Amniotic stem cell (primary cell): ENCODE measurements at places on chromosomes 2 and 18.

DNA sequence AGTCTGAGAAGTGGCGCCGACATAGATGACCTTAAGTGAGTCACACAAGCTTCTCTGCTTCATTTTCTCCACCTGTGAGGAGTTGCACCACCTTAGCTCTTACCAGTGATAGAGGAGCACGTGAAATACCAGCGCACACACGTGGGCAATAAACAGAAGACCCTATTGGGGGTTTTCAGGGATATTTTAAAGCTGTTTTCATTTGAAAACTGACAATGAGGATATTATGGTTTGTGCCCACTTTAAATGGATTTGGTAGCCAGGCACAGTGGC is 47.3 kb upstream of the FZD7 start:
- DNase-seq, result no peak

GRCh38 chr2:85326406-85327159 is 1.2 kb downstream of the TGOLN2 start:
- no peak for DNase-seq

GRCh38 chr18:22858121-22858520 is 75.0 kb upstream of the RBBP8 start:
- no peak for DNase-seq

DNA sequence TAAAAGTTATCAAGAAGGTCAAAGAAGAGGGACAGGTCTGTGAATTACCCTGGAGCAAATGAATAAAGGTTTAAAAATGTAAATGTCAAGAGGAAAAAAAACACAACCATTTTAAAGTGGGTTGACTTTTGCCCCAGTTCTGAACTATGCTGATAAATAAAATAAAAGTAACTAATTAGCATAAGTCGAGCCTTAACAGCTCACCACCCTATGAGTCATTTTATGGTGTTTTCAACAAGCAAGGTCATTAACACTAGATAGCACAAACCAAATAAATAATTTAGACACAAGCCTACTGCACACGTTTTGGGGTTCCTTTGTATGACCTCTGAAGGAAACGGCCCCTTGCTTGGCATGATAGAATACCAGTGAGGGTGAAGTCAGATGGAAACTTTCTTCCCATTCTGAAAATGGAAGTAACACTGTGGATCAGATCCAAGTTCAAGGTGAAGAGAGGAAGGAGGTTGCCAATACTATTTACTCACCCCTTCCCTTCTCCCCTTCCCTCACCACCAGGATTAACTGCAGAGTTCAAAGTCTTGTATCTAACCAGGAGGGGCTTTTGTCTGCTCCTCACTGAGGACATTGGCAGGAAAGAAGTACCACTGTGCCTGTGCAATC is 380.0 kb upstream of the ACVR2A start:
- no peak for DNase-seq

DNA sequence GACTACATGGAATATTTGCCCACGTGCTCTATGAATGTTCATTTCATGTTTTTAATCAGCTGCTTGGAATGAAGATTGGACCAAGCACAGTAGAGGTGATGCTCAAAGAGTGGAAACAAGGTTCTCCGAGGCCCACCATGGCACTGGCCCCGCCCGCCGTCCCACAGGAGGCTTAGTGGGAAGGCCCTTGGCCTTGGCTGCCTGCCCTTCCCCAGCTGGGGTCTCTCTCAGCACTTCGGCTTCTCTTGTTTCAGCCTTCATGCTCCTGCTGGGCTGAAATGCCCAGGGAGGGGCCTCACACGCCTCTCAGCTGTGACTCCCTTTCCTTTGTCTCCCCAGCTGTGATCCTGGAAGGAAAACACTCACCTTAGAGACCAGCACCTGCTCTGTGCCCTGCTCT is 833.2 kb downstream of the GALR1 start:
- DNase-seq, result no peak

DNA sequence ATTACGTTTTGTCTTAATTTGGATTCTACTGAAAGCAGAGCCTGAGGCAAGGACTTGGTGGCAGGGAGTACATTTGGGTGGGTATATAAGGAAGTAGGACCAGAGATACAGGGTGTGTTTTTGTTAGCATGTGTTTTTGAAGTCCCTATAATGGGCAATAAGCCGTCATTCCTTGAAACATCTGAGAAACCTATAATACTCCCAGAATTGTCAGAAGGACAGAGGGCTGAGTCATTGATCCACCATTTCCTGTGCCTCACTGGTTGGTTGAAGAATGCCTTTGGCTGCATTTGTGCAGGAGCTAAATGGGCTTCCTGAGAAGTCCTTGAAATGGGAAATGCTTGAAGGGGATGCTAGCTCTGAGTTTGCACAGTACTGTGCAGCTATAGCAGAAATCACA is 281.8 kb upstream of the ZEB2 start:
- DNase-seq, result peak; percentile 23

GRCh38 chr18:477565-477964 is 22.9 kb downstream of the COLEC12 start:
- no peak for DNase-seq

DNA sequence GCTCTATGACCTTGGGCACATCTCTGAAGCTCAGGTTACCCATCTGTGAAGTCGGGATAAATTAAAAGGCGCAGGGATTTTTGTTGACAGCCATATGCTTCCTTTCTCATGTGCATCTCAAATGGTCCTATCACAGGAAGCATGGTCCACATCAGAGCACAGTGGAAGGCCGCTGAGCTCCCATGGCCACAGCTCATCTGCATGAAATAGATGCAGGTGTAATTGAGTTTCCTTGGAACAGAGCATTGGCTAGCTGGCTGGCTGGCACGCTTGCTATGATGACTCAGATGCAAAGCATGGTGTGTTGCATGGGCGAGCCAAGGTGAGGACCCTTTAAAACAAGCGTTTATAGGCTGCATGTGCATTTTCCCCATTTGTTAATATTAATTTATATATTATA is 79.3 kb downstream of the TXNL1 start:
- DNase-seq, result no peak

GRCh38 chr2:215967590-215968378 is 45.6 kb downstream of the MREG start:
- DNase-seq, result no peak

- no peak for DNase-seq
These were observed 11.3 kb upstream of the LDLRAD4 start for GRCh38 chr18:13207294-13207693.

DNA sequence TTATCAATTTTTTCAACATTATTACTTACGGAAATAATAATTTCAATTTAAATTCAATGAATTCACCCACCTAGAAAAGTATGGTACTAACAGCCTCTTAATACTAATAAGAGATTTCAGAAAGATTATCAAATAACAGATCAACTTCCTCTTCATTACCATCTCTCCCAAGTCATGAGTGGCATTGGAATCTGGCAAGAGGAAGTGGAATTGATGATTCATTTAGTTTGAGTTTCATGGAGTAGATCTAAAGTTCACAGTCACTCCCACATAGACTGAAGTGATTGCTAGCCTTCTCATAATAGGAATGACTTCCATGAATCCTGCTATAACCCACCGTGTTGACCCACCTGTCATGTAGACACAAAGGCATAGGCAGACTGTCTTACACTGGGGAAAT is 77.7 kb upstream of the WDR75 start:
- DNase-seq, result no peak

DNA sequence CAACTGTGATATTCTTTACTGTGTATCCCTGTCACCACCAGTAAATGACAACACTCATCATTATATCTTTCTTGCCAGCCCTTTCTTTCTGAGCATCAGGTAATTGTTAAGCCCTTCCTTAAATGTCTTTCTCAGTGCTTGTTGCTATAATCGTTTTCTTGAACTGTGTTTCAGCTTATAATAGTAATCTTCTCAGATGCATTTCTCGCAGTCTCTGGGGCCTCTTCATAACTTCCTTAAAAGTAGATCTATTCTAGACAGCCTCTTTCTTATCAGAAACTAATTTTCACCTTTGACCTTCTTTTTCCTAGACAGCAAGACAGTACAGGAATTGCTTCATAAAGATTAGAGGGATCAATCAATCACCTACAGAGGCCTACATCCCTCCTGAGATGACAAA is 648.1 kb downstream of the CPS1 start:
- no peak for DNase-seq

- no peak for DNase-seq
These were observed 44.2 kb downstream of the TGIF1 start for GRCh38 chr18:3494245-3494526.

- no peak for DNase-seq
These were observed 262.4 kb upstream of the CCDC68 start for GRCh38 chr18:55221622-55222021.

GRCh38 chr2:98479959-98480524 is 35.4 kb downstream of the INPP4A start:
- no peak for DNase-seq

GRCh38 chr18:77632758-77633157 is 383.1 kb downstream of the GALR1 start:
- DNase-seq, result no peak

DNA sequence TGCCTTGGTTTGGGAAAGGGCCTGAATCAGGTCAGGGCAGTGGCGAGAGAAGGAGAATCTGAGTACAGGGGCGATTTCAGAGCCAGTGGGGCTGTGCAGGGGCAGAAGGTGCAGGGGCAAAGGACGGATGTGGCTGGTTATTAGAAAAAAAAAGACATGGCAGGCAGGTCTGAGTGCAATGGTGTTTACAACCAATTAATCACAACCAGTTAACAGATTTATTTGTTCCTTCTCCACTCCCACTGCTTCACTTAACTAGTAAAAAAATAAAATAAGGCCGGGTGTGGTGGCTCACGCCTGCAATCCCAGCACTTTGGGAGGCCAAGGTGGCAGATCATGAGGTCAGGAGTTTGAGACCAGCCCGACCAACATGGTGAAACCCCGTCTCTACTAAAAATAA is 5.5 kb downstream of the TNFRSF11A start:
- DNase-seq, result no peak

GRCh38 chr18:34358923-34359322 is 134.2 kb upstream of the NOL4 start:
- no peak for DNase-seq

DNA sequence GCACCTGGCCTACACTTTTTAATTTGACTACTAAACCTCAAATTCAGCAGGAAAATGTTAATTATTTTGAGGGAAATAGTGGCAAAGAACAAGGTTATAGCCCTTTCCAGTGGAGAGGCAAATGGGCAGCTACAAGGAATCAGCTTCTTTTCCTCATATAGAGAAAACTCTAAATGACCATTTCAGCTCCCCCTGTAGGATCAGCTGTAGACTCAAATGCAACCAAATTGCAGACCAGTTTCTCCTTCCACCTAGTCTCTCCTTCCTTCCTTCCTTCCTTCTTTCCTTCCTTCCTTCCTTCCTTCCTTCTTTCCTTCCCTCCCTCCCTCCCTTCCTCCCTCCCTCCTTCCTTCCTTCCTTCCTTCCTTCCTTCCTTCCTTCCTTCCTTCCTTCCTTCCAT is 158.2 kb downstream of the ZEB2 start:
- DNase-seq, result no peak

DNA sequence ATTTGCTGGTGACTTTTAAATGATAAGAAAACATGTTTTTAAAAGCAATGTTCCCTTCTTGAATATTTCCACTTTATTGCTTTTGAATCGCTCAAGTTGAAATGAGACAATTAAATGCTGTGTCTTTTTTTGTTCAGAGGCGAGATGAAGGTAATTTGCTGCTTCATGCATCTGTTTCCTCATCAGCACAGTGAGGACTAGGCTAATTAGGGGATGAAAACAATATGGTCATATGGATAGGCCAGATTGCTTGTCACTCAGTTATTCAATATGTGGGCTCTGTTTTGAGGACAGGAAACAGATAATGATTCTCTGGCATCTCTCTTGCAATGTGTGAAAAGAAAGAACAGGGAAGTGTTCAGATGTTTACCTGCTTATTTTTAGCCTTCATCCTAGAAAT is 61.0 kb downstream of the ERBB4 start:
- DNase-seq, result no peak

DNA sequence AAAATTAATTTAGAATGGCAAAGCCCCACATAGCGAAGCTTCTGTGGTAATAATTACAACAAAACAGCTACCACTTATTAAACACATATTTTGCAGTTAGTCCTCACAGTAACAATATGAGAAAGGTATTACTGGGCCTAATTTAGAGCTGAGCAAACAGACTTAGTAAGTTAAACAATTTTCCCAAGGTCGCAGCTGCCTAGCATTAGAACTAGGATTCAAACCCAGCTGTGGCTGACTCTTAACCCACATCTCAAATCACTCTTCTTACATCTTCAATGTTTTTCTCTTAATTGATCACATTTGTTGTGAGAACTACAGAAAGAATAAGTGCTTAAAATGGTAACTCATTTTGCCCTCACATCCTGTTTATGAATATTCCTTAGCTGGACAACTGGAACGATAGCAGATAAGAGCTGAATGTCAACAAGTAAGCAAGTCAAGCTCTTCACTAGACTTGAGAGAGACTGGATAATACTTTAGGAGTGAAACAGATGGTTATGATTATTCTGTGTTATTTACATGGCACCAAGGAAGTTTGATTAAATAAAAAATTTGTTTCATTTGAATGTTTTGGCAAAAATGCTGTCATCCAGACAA is 59.4 kb upstream of the TMEM17 start:
- DNase-seq, result no peak

GRCh38 chr2:164675027-164675426 is 53.7 kb upstream of the GRB14 start:
- DNase-seq, result no peak

GRCh38 chr18:62950246-62950645 is 234.9 kb downstream of the PHLPP1 start:
- no peak for DNase-seq

- DNase-seq, result no peak
These were observed 6.9 kb upstream of the RALB start for GRCh38 chr2:120245520-120246332.

DNA sequence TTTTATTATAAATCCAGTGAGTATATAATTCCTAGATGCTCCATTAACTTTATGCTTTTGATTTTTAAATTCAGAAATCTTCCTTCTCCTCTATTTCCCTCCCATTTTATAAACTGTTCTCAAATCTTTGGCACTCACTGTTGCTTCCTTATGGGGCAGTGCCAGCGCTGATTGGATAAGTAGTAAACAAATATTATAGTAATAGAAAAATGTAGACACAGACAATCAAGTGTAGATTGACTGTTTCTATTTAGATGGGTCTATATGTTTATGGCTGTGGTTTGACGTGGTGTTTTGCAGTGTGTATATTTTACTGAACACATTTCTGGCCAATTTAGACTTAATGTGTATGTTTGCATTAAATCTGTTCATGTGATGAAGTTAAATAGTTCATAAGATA is 36.6 kb downstream of the LYPD6B start:
- DNase-seq, result no peak

- DNase-seq, result no peak
These were observed 271.5 kb downstream of the HRH4 start for GRCh38 chr18:24731981-24732380.
